Upper lobe of left lung (tissue), 6 donors: ENCODE measurements at places on chromosomes 4 and X. TPM values are rescaled to one million over a fixed set of nuclear protein-coding genes. Genes with fewer than 3 reads are reported as not detected.

DNA sequence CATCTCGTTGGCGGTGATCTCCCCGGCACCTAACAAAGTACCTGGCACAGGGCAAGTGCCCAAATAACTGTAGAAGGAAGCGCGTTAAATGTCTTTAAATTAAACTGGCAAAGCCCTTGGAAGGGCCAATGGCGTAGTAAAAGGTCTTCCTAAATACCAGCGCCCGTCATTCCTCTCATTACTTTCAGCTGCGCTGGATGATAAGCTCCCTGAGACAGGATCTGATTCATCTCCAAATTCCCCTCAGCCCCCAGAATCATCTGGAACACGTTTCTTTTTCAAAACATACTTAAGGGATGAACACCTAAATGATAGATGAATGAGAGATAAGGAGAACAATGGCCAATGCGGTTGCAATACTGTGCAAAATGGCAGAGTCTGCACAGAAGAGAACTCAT is 95.1 kb downstream of the AFAP1 start:
- no peak for DNase-seq

GRCh38 chr4:8840006-8840793 is 31.4 kb downstream of the HMX1 start:
- DNase-seq = no peak

GRCh38 chr4:73451404-73451803 is 15.4 kb downstream of the AFP start:
- no peak for DNase-seq

DNA sequence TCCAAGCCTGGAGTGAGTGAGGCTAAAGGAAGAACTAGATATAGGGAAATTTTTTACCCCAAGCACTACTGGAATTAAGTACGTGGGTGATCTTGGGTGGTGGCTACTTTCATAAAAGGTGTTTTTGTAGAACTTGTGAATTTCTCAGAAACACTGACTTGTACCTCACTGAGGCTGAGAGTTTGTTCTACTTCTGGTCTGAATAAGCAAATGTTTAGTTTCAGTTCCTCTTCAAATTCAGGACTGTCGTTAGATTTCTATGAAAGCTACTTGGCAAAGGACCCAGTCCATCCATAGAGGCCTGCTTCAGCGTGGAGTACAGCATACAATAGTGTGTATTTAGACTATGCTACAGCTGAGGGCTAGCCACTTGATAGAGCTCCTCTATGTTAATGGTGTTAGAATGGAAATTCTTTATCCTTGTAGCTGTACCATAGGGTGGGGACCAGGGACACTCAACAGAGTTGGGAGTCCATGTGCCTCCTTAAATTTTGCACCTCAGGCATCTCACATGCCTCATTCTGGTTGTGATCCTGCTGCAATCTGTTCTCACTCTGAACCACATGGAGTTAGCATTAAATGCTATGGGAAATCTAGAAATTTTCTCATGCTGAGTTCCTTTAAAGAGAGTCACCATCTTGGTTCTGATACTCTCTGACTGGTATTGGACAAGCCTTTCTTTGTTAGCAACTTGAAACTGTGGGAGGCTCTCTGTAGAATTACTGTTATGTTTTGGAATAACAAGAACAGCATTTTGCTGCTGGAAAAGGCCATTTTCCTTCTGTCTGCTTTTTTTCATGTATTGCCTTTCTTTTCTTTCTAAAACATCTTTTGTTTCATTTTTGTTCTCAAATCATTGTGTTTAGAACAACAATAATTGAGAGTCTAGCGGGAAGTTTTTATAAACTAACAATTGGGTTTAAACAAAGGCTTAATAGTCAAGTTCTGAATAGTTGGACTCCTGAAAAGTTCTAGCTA is 86.8 kb downstream of the PDGFRA start:
- DNase-seq = no peak

GRCh38 chrX:11244636-11245035 is 48.6 kb upstream of the AMELX start:
- DNase-seq = no peak

- DNase-seq = no peak
Observed at GRCh38 chr4:47485768-47486167, 693 bp downstream of the ATP10D start.

DNA sequence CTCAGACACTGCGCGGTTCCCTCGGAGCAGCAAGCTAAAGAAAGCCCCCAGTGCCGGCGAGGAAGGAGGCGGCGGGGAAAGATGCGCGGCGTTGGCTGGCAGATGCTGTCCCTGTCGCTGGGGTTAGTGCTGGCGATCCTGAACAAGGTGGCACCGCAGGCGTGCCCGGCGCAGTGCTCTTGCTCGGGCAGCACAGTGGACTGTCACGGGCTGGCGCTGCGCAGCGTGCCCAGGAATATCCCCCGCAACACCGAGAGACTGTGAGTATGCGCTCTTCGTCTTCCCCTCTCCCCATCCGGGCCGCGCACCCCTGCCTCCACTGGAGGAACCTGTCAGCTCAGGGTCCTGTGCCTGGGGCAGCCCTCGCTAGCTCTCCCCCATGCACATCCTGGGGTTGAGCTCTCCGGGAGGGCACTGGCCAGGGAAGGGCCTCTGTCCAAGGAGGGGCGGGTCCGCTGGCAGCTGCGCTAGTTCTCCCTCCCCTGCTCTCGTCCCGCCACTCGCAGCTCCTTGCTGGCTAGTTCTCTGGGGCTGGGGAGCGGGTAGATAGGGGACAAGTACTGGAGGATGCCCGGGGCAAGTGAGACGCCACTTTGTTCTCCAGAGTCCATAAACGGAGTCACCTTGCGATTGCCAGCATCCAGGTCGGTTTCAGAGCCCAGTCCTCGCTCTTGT is 2.2 kb downstream of the SLIT2 start:
- peak; percentile 21 for DNase-seq

The SAP30 gene
- total RNA-seq = 15.0 TPM

The HSD17B13 gene
- total RNA-seq = 2.5 TPM

The SPARCL1 gene
- total RNA-seq = 406 TPM

The KLHL4 gene
- not detected for total RNA-seq

The DCAF12L2 gene
- total RNA-seq = not detected
